Fibroblast of skin of right biceps (primary cell): ENCODE measurements at places on chromosomes 4 and X.
A peak's percentile ranks its signal among the peaks of the same experiment; 100 is the strongest.

- DNase-seq, result no peak
These were observed 300.5 kb downstream of the FGF13 start for GRCh38 chrX:138411048-138411447.

GRCh38 chrX:151396042-151396824 is 773 bp upstream of the VMA21 start:
- no peak for DNase-seq

GRCh38 chr4:43567644-43568043 is 675.1 kb downstream of the GRXCR1 start:
- DNase-seq, result no peak

- DNase-seq, result no peak
These were observed 105.6 kb downstream of the NEUROG2 start for GRCh38 chr4:112410364-112410763.

- DNase-seq, result no peak
These were observed 28.7 kb upstream of the CASK start for GRCh38 chrX:41952102-41952501.

GRCh38 chrX:38879631-38880220 is 78.5 kb downstream of the MID1IP1 start:
- DNase-seq, result no peak

DNA sequence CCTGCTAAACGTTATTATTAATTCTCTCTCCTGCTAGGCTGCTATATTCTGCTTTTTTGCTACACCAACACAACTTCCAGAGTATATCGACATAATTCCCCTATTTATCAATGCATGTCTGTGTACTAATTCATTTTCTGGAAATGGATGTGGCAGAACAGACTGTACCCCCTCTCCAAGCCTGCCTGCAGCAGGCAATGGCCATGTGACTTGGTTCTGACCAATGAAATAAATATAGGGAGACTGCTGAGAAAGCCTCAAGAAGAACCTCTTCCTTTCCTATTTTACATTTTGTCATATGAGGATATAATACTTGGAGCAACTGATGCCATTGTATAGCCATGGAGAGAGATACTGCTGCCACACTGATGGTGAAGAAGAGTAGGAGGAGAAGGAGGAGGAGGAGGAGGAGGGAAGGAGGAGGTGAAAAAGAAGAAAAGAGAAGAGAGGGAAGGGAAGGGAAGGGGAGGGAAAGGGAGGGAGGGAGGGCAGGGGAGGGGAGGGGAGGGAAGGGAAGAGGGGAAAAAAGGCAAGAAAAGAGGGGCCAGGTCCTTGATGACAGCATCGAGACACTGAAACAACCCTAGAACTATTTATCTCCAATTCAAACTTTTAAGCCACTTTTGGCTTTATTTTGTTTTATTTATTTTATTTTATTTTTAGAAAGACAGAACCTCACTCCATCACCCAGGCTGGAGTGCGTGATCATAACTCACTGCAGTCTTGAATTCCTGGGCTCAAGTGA is 57.0 kb upstream of the SPP1 start:
- DNase-seq, result no peak

- DNase-seq, result no peak
These were observed 63.4 kb upstream of the EXOC1L start for GRCh38 chr4:55756208-55756607.

DNA sequence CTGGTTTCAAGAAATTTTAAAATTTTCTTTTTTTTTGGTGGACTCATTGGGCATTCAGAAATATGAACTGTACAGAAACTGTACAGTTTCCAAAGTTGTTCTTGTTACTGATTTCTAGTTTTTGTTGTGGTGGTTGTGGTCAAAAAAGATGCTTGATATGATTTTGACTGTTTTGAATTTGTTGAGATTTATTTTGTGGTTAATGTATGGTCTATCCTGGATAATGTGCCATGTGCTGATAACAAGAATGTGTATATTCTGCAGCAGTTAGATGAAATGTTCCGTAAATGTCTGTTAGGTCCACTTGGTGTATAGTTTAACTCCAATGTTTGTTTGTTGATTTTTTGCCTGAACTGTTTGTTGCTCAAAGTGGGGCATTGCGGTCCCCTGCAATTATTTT is 127.6 kb upstream of the NUDT6 start:
- DNase-seq, result no peak

DNA sequence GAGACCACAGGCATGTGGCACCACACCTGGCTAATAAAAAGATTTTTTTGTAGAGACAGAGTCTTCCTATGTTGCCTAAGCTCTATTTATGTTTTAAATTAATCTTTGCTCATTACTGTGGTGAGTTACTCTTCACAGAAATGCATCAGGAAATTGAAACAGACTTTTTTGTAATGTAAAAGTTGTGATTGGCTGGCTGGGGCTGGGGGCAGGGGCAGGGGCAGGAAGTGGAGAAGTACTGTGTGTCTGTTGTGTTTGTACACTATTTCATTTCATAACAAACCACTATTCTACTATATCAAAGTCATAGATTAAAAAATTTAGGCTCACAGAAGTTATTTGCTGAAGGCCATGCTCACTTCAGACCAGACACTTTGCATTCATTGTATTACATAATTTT is 19.1 kb upstream of the ABRAXAS1 start:
- no peak for DNase-seq

GRCh38 chr4:68748181-68748991 is 67.4 kb upstream of the UGT2B10 start:
- no peak for DNase-seq

GRCh38 chrX:30489323-30489722 is 88.2 kb downstream of the TASL start:
- DNase-seq, result no peak

DNA sequence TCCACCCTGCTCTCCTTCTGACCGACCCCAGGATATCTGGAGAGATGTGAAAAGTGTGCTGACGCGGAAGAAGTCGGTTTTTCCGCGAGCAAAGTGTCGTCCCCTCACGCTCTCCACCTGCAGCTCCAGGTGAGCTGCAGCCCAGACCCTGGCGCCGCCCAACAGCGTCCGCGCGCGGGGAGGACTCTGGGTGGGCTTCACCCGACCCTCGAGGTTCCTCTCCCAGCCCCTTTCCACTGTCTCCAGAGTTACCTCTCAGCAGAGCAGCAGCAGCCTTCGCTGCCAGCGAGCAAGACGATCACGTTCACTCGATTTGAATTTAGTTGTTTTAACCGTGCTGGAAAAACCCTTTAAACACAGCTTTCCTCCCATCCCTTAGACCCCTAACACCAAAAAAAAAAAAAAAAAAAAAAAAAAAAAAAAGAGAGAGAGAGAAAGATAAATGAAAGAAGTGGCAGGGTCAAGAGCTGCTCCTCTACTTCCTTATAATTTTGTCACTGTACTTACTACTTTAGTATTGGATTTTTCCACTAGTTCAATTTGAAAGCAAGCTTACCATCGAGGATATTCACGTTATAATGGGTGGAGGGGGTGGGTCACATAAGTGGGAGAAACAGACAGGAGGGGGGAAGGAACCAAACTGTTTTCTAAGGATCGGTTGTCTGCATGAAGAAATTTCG is 758 bp upstream of the NR3C2 start:
- no peak for DNase-seq

DNA sequence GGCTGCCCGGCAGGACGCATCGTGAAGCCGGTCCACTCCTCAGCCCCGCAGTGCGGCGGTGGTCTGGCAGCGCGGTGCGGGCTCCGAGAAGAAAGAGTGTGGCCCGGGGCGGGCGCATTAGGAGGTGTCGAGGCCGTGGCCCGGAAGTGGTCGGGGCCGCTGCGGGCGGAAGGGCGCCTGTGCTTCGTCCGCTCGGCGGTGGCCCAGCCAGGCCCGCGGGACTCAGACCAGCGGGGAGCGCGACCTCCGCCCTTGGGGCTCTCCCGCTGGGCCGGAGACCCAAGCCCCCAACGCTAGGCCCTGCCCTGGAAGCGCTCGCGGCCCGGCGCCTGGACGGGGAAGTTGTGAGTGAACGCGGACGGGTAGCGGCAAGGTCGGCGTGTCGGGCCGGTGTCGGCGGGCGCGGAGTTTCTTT is 60.0 kb downstream of the HS3ST1 start:
- DNase-seq, result no peak

DNA sequence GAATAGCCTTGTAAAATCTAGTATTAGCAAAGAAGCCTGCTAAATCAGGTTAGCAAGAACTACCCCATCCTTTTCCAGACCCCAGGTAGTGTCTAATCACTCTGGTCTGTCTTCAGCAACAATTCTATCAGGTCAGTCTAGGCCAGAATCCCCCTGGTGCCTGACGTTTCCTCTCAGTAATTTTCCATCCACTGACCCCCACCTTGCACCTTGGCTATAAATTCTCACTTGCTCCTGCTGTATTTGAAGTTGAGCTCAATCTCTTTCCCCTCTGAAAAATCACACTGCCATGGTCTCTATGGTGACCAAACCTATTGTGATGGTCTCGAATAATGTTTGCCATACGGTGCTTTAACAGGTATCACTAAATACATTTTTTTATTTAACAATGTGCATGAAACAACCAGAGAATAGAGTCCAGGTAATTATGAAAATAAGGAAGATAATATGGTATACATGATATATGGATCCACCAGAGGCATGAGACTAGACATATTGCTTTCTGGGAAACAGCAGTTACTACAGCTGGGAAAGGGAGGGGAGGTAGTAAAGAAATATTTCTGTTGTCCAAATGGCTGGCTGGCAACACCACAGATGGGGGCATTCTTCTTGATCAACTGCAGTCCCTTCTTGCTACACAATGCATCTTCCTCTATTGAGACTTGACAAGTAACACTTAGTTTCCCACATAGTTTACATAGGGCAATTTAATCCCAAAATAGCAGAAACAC is 33.8 kb downstream of the CXCL1 start:
- DNase-seq, result no peak

DNA sequence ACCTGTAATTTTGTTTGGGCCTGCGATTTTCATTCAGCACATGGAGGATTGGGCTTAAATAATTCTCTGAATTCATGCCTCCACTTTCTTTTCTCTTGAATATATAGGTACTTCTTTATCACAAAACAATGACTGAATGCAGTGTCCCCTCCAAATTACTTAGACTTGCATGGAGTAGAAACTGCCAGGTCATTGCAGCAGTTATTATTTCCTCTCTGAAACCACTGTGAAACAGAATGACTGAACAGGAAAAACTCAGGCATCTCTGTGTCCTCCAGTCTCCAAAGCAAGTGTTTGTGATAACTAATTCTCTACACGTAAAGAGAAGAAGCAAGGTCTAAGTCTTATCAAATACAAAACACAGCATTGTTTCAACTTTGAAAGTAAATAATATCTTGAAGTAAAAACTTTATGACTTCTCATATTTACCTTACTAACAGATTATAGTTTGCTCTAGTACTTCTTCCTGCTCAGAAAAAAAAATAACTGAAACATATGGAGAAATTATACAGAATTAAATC is 144.5 kb upstream of the DIAPH2 start:
- no peak for DNase-seq

- no peak for DNase-seq
These were observed 60.4 kb downstream of the F11 start for GRCh38 chr4:186326391-186326790.

GRCh38 chr4:6395466-6396228 is 76.8 kb downstream of the PPP2R2C start:
- DNase-seq, result no peak

- peak; percentile 52 for DNase-seq
These were observed 522 bp downstream of the FNIP2 start for GRCh38 chr4:158769175-158769921.

DNA sequence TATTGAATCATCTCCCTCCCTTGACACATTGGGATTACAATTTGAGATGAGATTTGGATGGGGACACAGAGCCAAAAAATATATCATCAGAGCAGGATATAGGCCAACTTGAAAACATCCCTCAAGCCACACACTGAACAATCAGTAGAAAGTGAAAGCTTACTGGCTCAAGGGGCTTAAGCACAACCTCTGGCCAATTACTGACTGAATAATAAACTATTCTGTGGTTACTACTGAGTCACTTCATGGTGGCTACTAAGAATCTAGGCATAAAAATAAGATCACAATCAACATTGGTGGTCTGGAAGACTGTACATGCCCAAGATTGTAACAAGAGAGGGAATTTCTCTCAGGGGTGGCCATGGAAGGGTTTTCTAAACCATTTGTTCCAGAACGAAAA is 27.4 kb upstream of the GPR174 start:
- peak; percentile 53 for DNase-seq

GRCh38 chr4:5884796-5885195 is 8.1 kb downstream of the CRMP1 start:
- no peak for DNase-seq

- DNase-seq, result peak; percentile 93
These were observed 376.5 kb upstream of the MAD2L1 start for GRCh38 chr4:120443116-120443515.

GRCh38 chr4:134567461-134567860 is 365.9 kb upstream of the PABPC4L start:
- DNase-seq, result no peak

GRCh38 chrX:71622576-71623450 is 4.5 kb upstream of the CXCR3 start:
- DNase-seq, result peak; percentile 65
